Stimulated activated CD4-positive, alpha-beta T cell treated with anti-CD3 and anti-CD28 coated beads, Interleukin-15, amount 100 ng/mL, for 1 hour (primary cell): ENCODE measurements at places on chromosomes 4 and X.

DNA sequence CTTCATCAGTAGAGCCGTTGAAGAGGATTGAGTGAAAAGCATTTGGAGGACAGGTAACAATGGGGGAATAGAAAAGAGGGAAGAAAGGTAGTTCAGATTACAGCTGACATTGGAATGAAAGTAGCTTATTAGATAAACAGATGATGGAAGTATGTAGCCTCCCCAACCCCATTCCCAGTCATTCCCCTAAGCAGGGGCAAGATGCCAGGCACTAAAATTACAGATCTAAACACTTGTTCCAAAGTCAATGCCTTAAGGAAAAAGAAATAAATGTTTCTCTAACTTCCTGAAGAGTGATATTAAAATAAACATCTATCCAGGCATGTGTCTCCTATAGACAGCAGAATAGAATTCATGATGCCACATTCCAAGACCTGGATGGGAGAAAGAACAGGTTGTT lies 350.8 kb downstream of the PDGFC start:
- no peak for DNase-seq

DNA sequence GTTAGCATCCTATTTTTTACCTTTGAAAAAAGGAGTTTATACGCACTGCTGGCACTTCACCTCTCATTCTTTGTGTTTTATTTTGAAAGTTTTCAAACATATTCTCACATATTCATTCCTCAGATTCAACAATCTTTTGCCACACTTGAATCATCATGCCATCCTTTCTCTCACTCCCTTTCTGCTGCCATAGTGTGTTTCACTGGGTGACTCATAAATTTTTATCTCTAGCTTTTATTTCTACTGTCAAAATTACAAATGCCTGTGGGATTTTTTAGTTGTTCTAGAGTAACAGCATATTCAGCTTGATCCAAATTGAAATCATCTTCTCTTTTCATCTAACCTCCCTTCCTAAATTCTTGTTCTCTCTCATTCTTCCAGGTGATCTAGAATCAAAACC lies 28.0 kb downstream of the MFSD8 start:
- DNase-seq, result no peak

- no peak for DNase-seq
These were observed 328.3 kb upstream of the RPS6KA3 start for GRCh38 chrX:20594985-20595384.

DNA sequence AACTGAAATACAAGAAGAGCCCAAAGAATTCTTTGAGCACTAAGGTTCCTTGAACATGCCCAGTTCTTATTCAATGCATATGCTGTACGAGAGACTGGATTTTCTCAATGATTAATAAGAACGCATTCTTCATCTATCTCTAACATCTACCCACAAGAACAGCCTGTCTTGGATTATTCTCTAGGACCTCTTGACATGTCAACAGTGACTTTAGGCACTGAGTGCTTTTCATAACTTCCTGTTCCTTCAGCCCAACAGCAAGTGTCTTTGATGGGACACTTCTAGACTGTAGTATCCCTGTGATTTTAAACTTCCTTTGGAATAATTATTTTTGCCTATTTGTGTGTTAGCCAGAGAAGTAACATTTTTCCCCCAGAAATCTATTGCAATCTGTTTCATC lies 69.3 kb downstream of the OPHN1 start:
- DNase-seq, result no peak

- no peak for DNase-seq
These were observed 23.6 kb upstream of the C4orf50 start for GRCh38 chr4:6041800-6042199.

GRCh38 chr4:122456231-122457116 lies at the start of gene IL2:
Gene IL2 (minus strand): TSS chr4:122456725. CDS start chr4:122456440, 285 bp downstream.
- DNase-seq, result no peak

GRCh38 chr4:36081185-36081584 lies 163.1 kb downstream of the ARAP2 start:
- DNase-seq, result no peak

DNA sequence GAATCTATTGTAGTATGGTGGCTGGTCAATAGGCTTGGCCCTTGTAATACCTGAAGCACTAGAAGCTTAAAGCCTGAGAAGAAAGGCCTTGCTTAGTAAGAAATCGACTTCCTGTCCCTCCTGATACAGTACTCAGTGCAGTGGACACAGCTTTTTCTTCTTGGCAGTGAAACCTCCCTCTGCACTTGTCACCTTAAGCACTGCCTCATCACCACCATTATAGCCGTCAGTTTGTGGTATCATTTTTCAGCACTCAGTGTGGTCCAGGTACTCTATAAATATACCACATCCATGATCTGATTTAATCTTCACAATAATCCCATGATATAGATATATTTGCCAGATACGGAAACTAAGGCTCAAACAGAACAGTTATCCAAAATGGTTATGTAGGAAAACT lies 75.2 kb downstream of the PALLD start:
- no peak for DNase-seq

GRCh38 chrX:40314070-40314469 lies 216.3 kb upstream of the BCOR start:
- no peak for DNase-seq
